ENCODE measurements at places on chromosomes 3 and 15.

GRCh38 chr3:111282024-111282423 lies 210.4 kb downstream of the NECTIN3 start:
- DNase-seq, result no peak

DNA sequence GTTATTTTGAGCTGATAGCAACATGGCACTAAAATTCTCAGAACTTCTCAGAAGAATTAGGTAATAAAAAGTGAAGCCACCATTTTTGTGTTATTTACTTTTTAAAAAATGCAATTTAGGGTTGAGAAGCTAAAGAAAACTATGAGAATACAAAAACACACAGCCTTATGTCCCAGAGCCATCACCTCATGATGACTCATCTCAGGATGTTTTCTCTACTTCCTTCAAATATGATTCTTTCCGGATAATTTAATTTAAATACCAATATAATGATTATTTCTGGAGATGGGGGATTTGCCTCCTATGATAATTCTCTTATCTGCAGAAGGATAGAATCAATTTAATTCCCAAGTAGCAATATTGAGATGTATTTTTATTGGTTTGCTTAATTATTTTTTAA lies 105.6 kb upstream of the BFSP2 start:
- DNase-seq, result no peak

DNA sequence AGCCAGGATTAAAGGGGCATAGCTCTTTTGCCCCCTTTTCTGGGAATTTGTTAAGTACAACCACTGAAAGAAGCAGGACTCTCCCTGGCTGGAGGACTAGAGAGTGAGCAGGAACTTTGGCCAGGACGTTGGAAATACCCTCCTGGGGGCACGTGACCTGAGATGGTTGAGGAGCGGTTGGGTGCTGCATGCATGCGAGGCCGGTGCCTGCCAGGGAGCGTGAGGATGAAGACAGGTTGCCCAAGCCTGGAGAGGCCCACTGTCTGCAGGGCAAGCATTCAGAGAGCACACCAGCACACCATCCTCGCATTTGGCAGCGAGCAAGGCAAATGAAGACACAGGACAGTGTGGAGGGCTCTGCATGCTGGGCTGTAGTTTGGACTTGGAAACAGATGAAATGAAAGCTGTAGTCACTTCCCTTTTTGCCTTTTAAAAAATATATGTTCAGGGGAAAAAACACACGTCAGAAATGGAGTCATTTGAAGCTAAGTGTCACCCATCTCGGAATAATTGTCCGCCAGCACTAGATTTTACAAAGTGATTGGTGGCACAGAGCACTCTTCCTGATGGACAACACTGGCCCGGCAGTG lies 217.6 kb downstream of the SLCO3A1 start:
- no peak for DNase-seq

DNA sequence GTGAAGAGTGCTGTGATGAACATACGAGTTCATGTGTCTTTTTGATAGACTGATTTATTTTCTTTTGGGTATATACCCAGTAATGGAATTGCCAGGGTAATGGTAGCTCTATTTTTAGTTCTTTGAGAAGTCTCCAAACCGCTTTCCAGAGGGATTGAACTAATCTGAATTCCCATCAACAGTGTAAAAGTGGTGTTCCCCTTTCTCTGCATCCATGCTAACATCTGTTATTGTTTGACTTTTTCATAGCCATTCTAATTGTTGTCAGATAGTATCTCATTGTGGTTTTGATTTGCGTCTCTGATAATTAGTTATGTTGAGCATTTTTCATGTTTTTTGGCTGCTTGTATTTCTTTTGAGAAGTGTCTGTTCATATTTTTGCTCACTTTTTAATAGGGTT lies 54.8 kb upstream of the UTS2B start:
- no peak for DNase-seq

DNA sequence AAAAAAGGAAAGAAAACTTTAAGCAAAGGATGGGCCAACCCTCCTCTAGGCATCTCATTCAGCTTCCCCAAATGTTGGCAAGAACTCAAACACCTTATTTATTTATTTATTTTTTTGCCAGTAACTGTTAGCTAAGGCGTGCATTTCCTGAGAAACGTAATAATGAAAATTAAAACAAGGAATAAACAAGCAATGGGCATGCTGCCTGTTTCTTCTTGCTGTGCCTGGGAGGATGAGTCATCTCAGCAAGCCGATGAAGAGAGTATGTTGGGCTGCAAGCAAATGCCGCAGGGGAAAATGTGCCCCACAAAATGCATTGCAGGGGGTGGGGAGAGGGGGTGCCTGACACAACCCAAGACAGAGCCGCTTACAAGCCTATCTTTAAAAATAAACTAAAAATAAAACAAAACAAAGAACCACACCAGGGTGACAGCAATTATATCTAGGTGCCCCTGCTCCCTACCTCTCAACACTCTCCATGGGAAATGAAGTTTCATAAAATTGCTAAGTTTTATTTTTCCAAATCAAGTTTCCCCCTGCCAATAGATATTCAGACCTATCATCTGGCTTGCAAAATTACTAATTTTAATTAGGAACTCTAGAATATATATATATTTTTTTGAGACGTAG lies 40.3 kb downstream of the EIF4E3 start:
- DNase-seq, result peak; percentile 78

GRCh38 chr15:74036271-74037170 lies 42.0 kb downstream of the PML start:
- DNase-seq, result peak; percentile 86

DNA sequence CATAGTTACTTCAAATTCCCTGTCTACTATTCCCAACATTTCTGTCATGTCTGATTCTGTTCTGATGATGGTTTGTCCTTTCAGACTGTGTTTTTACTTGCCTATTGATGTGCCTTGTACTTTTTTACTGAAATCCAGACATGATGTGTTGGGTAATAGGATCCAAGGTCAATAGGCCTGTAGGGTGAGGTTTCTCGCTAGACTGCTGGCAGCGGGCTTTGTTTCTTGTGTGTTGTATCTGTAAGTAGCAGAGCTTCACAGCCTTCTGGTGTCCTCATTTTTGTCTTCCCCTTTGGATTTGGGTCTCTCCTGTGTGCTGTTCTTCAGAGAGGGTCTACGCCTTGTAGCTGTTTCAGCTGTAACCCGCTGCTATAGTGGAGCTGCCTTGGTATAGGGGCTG lies 140.3 kb downstream of the GABRG3 start:
- DNase-seq, result no peak

GRCh38 chr3:37024092-37024491 lies 30.8 kb downstream of the MLH1 start:
- peak; percentile 34 for DNase-seq

DNA sequence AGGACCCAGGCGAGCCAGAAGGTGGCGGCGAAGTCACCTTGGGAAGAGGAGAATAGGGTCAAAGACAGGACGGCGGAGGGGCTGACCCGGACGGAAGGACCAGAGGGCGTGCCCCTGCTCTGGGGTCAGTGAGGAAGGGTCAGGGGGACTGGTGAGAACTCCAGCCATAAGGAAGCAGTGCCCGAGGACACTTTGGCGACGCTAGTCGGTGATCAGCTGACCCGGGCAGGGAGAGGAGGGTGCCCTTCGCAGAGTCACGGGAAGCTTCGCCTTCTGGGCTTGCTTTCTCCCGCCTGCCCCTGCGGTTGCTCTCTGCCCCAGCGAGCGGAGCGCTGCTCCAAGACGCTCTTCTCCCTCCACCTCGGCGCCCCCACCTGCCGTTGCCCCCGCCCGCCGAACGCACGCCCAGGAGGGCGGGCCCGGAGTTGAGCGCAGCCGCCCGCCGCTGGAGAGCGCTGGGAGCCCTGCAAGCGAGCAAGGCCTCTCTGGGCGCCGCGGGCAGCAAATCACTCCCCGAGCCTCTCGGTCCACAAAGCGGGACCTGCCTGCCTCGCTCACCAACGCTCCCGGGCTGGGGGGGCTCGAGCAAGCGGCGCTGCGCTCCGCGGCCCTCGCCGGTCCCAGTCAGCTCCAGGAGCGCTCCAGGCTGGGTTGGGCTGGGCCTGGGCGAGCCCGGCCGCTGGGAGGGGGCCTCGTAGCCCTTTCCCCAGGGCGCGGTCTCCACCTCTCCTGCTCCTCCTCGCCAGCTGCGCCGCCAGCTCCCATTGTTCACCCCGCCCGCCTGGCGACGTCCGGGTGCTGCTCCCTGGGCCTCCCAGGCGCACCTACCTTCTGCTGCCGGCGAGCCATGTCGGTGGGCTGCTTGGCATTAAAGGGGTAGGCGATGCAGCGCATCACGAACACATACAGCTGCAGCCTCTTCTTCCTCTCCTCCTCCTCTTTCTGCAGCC lies 1.2 kb downstream of the CADPS start:
- no peak for DNase-seq

- DNase-seq, result peak; percentile 16
These were observed 27.5 kb downstream of the MELTF start for GRCh38 chr3:197001972-197002700.

DNA sequence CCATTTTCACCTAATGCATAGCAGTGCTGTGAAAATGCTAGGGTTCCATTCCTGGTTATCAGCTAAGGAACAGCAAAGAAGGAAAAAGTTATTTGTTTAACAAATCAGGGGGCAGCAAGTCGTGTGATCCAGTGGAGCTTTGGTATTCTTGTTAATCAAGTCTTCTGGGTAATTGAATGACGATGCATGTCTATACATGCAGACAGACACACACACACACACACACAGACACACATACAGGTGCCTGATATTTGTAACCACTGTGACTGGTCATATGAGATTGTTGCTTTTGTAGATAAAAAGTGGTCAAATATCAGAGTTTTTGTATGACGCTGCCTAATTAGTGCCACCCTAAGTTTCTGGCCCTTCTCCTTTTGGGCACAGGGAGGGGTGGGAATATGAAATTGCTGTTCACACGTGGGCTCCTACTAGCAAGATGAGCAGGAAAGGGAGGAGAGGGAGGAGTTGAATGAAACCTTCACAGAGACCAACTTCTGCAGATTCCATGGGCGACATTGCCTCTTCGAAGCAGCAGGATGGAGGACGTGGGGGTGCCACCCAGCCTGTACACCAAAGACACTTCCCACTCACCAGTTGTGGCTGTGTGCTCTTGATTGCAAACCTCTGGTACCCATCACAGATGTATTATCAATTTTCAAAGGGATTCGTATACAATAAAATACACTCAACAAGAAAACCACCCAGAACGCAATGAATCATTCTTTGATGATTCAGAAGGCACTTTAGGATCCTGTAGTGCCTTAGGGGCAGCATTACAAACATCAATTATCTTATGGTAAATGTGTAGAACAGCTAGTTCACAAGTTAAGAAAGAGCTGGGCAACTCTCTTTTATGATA lies 281.9 kb upstream of the ICE2 start:
- DNase-seq, result no peak

DNA sequence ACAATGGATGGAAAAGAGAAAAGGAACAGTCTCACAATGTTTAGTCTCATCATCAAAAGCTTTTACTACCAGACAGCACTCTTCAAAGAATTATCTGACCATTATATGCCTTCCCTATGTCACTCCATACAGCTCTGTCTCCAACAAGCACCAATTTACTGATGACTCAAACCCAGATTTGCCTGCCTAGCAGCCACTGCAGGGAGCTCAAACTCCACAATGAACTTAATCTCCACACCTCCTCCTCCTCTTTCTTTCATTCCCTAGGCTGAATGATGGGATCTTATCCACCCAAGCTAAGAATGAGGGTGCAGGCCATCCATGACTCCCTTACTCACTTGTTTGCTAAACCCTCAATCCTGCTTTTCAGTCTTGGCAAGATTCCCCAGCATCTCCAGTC lies 45.5 kb downstream of the NBEAL2 start:
- peak; percentile 34 for DNase-seq

- DNase-seq, result peak; percentile 8
These were observed 641.4 kb upstream of the CBLB start for GRCh38 chr3:106510206-106510605.

DNA sequence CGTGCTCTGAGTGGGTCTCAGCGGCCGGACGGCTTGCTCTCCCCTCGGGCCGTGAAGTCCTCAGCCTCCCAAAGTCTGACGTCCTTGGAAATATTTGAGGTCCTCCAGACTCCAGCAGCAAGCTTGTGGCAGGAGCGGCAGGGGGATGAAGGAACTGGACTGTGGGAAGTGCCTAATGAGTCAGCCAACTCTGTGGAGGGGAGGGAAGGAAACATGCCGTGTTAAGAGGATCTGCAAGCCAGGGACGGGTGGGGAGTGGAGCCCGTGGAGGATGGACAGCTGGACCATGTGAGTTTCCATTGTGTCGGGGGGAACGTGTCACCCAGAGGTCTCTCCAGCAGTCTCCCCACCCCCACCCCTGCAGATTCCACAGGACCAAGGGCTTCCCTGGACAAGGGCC lies 39.4 kb upstream of the IDH2 start:
- DNase-seq, result peak; percentile 71

DNA sequence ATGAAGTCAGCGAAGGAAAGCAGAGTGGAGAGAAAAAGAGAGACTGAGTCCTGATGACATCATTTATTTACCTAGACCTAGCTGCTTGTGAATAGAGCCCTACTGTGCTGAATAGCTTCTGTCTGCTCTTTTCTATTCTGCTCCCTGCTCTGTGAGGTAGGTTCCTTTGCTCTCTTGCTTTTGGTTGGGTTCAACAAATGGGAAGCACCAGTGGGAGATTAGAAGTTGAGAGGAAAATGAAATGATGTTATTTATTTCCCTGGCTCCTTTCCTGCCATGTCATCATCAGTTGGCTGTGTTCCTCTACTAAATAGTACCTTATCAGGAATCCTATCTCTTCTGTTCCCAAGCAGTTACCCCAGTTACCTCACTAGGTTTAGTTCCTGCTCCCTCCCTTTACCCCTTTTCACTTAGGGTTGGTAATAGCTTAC lies 23.5 kb downstream of the DTWD1 start:
- peak; percentile 38 for DNase-seq

GRCh38 chr3:107657971-107658370 lies 135.2 kb downstream of the BBX start:
- DNase-seq, result peak; percentile 54

DNA sequence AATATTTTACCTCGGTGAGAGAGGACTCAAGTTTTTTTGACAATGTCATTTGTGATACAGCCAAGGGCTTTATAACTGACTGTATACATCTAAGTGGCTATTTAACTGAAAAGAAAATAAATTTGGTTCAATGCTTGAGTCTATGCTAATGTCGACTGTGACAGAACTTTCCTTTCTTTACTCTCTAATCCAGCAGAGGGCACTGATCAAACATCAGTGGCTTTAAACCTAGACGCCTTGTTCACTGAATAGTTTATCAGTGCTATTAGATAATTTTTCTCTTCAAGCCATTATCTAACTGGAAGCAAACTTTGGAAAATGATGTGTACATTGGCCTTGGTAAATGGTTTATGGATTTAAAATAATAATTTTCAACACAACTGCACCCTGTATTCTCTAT lies 285.1 kb downstream of the CHL1 start:
- DNase-seq, result no peak
